GM12891 (cell line): ENCODE measurements at places on chromosomes 5 and 9.

DNA sequence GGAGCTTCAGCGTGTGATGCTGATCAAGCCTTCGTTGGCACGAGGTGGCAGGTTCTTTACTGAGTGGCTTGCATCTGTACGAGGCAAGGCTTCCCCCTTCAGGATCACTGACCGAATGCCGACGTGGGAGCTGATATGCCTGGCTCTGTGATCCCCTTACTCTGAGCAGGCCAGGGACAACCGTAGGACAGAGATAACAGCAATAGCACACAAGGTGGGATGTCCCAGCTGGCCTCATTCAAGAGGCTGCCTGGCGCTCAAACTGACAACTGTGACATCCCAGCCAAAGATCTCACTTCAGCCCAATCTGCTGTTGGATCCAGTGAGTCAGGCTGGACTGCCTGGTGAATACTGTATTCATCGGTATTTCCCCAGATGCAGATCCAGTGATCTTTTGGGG, 199.4 kb upstream of the PANK3 start:
- no peak for DNase-seq

DNA sequence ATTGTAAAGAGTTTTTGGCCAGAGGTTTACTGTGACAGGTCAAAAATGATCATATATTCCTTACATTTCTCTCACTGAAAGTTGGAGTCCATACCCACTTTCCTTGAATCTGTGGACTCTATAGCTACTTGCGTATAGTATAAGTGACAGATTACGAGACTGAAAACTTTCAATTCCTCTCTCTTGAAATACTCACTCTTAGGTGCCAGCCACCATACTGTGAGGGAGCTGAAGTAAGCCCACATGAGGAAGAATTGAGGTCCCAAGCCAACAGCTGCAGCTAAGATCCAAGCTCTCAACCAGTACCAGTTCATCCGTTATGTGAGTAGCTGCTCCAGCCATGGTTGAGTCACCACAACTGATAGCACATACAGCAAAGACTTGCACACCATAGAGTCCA, 128.1 kb upstream of the FAM174A start:
- no peak for DNase-seq

GRCh38 chr9:127213859-127214258, 50.7 kb upstream of the GARNL3 start:
- no peak for DNase-seq

DNA sequence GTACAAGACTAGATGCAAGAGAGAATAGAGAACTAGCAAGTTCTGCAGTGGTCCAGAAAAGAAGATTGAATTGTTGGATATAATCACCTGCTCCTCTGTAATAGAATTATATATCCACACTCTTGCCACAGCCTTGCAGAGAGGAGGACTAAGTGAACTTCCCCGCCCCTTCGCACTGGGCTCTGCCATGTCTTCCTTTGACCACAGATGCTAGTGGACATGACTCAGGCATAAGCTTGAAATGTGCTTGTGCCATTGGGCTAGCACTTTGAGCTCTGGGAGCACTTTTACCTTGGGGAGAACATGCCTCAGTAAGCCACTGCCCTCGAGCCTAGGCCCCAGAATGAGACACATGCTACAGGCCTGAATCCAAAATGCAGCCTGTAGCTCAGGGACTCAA, 113.5 kb upstream of the RASA1 start:
- DNase-seq: no peak

DNA sequence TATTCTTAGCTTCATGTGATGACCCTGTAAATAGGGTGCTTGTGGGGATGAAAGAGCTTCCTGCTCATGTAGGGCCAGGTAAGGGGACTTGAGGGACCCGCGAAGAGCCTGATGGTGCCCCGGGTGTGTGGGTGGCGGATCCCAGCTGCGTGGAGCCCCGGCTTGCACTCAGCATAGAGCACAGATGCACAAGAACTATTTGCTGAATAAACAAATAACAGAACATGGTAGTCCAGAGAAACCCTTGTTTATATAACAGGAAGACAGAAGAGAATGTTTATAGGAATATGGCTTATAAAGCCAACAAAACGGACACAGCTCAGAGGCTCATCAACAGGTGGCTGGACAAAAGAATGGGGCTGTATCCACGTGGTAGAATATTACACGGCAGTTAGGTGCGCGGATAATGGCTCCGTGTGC, 106.9 kb upstream of the COL5A1 start:
- DNase-seq: no peak

DNA sequence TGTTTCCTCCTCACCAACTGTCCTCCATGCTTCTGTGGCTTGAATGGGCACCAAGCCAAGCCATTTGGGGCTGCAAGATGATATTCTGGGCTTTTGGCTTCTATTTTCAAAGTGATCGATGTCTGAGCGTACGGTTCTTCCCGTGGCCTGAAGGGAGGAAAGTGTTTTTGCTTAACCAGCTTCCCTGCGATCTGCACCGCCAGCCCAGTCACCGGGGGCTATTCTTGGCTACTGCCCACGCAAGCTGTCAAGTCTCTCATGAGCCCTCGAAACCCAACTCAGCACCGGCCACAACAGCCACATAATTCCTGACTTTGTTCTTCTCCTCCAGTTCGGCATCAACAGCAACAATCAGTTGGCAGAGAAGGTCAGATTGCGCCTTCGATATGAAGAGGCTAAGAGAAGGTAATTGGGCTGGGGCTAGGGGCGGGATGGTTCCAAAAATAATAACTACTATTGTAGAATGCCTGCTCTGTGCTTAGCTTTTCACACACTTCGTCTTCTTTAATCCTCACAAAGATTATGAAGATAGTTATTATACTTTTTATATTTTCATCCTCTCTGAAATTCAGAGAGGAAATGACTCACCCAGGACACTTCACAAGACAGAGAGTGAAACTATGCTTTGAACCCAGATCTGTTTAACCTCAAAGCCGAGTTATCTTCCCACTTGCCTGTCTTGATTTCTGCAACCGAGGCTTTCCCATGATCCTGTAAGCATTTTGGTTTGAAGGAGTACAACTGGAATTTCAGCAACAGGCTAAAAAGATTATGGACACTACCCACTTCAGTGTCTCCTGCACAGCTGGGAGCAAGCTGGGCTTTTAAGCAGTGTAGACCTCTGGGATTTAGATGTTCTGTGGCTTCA, 76.4 kb upstream of the RARS1 start:
- no peak for DNase-seq

GRCh38 chr5:67235399-67236110, 39.0 kb upstream of the CD180 start:
- no peak for DNase-seq

- no peak for DNase-seq
Observed at GRCh38 chr9:5518937-5519319, 8.6 kb downstream of the PDCD1LG2 start.

GRCh38 chr9:127092041-127092608, 30.3 kb downstream of the ANGPTL2 start:
- DNase-seq: no peak

DNA sequence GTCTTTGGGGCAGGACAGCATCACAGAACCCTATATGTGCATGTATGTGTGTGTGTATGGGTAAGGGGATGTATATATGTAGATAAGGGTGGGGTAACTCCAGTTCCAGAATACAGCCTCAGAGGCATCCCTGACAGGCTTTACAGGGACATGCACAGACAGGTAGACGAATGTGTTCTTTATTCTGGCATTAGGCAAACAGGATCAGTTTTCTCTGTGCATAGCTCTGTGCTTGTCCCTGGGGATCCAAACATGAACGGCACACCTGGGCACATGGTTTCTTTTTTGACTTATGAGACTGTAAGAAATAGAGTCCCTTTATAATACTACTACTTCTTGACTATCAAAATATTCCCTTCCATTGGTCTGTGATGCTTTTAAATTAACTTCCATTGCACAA, 120.6 kb downstream of the TRIO start:
- DNase-seq: no peak

DNA sequence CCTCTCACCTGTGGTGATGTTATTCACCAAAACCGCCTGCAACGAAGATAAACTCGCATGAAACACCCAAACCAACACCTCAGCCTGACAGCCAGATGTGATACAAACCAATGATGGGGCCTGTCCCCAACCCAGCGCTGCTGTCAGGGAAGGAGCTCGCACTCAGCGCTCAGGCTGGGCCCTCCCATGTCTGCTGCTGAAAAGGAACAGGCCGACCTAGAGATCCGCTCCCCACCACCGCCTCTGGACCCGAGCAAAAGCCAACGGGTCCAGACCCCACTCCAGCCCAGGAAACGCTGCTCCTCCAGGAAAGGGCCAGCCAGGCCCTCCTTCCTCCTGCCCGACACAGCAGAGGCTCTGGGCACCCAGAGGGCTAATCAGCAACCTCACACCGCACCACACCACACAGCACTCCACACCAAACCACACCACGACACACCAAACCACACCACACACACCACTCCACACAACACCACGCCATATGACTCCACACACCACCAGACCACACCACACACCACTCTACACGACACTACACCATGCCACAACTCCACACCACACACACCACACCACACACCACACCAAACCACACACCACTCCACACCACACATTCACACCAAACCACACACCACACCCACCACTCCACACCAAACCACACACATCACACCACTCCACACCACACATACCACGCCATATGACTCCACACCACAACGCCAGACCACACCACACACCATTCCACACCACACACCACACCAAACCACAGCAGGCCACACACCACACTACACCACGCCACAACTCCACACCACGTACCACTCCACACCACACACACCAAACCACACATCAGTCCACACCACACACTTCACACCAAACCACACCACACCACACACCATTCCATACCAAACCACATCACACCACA, 46.5 kb downstream of the GOLM1 start:
- DNase-seq: no peak

DNA sequence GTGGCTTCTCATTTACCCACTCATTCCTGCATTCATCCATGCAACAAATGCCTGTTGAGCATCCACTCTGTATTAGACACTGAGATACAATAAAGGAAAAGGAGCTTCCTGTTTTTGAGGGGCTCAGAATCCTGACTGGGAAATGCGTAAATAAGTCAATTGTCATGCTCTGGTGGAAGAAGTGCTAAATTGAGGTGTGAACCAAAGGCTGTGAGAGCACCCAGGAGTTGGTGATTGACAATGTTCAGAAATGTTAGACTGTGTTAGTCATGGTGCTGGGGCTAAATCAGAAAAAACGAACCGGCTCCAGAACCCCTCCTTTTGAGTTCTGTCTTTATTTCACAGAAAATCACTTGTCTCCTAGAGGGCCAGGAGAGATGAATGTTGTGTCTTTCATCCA, 558.6 kb upstream of the SGCD start:
- DNase-seq: no peak

GRCh38 chr5:178398901-178399700, 166.5 kb upstream of the PHYKPL start:
- no peak for DNase-seq

DNA sequence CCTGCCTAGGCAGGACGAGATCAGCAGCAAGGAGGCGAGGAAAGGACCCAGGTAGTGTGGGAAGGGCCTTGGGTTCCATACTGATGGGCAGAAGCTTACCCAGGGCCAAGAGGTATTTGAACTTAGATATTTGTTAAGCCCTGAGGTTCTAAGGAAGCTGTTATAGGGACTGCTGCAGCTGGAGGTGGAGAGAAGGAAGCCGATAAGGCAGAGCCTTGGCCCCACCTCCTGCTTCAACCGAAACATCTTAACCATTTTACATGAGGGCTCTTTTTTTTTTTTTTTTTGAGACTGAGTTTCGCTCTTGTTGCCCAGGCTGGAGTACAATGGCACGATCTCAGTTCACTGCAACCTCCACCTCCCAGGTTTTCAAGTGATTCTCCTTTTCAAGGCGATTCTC, 8.6 kb upstream of the AQP3 start:
- DNase-seq: no peak

DNA sequence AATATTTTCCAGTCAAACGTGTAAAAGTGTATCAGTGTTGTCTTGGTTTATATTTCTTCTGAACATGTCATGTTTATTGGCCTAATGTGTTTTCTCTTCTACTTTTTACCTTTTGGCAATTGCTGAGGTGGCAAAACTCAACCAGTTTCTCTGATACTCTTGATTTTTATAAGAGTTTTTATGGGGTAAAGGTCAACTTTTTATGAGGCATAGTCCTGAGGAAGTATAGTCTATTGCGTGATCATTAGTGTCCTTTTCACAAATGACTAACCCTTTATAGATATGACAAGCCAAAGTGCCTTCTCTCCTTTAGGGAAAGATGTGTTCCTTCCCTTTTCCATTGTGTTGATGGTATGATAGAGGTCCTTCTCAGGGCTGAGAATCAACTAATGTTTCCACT, 32.9 kb downstream of the OCLN start:
- no peak for DNase-seq

GRCh38 chr9:15140051-15140450, 167.0 kb downstream of the TTC39B start:
- no peak for DNase-seq

DNA sequence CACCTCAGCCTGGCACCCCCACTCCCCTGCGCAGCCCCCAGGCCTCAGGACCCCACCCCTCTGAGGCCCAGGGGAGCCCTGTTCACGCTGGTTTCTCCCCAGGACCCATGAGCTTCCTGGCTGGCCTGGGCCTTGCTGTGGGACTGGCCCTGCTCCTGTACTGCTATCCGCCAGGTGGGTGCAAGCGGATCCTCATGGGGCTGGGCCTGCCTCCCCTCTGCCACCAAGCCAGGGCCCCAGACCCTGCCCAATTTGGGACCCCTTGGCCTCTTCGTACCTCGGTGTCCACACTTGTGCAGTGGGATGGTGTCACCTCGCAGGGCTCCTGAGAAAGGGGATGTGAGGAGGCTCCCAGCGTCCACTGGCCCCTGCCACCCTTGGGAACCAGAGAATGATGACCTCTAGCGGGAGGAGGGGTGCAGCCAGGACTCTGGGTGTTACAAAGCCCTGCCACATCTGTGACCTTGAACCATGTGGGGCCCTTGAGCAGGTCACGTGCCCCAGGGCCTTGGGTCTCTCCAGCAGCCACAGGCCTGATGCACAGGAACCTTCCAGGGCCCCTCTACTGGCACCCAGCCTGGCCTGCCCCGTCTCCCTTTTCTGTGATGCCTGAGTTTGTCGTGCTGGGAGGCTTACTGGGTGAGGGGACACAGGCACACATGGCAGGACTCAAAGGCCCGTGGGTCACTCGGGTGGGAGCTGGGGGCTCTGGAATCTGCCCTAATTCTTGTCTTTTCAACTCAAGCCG, 16.3 kb downstream of the CARD19 start:
- no peak for DNase-seq
